Inflammatory macrophage treated with lipopolysaccharide for 1 hour (primary cell): ENCODE measurements at places on chromosomes 13 and 19.
A peak's percentile ranks its signal among the peaks of the same experiment; 100 is the strongest.

- DNase-seq = no peak
Observed at GRCh38 chr13:94339116-94339687, 140.3 kb downstream of the DCT start.

DNA sequence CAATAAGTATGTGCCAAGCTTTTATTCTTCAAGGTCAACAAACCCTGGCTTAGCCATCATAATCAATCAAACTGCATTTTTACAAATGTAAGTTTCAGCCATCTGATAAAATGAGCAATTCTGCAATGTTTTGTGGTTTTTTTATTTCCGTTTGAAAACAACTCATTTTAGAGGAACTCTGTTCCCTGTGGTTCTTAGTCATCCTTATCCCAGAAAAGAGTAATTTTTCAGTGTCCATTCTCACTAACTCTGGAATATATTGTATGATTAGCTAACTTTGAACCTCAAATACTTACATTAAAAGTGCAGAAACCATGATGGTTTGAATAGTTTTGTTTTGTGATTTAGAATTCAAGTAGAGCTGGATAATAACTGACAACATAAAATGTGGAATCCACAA, 87.6 kb downstream of the IRS2 start:
- DNase-seq = peak; percentile 65

- no peak for DNase-seq
Observed at GRCh38 chr13:101555610-101556009, 103.1 kb downstream of the ITGBL1 start.

- DNase-seq = no peak
Observed at GRCh38 chr13:32255724-32256109, 59.4 kb downstream of the ZAR1L start.

DNA sequence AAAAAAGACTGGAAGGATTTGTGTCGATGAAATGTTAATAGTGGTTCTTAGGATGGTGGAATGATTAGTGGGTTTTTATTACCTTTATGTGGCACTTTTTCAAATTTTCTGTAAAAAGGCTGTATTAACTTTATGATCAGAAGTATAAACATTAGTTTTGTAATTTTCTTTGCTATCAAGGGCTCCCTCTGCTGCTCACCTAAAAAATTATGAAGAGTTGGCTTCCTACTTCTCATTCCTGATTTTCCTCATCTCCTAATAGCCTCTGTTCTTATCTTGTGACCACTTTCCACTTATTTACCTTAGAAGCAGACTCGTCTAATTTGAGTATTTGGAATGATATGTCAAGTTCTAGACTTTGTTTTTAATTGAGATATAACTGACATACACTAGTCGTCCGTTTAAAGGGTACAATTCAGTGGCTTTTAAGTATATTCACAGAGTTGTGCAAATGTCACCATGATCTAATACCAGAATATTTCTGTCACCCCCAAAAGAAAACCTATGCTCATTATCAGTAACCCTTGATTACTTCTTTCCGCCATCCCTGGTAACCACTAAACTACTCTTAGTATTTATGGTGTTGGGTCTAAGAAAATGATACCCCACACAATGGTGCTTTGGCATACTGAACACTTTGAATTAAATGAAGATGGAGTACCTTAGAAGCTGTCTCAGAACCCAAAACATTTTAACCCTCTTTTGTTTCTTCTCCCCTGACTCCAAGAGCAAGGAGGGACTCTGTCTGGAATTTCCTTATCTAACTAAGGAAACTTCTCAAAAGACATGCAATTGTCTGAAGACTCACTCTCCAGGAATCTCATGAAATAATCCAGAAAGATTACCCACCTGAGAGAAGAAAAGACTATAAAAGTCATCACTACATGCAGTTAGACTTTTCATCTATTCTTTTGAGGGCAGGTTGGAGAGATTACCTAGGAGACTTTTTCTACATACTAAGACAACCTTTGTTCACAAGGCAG, 311.3 kb downstream of the DLEU7 start:
- peak; percentile 31 for DNase-seq

DNA sequence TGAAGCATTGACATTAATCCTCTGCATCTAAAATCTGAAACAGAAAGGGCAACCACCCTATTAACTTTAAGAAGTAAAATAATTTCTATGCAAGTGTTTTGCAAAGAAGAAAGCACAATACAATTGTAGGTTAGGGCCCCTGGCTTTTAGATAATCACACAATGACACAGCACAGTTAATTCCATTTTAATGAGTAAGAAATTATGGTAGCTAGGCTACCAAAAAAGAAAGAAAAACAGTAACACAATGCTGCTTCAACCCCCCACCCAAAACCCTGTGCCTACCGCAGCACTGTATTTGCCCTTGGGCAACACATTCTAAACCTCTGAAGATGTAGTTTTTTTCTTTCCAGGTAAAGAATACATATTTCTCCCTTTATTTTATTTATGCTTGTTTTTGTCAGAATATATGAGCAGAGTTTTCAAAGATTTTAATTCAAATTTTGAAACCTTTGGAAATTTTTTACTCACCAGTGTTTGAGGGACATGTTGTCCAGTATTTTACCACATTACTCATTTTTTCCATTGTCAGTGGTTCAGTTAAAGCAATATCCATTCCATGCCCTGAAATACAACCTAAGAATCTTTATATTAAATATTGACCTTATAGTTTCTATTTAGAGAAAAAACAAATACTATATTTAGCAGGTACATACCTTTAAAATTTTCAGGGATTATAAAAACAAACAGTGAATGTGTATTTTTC, 21.1 kb downstream of the SOHLH2 start:
- no peak for DNase-seq

DNA sequence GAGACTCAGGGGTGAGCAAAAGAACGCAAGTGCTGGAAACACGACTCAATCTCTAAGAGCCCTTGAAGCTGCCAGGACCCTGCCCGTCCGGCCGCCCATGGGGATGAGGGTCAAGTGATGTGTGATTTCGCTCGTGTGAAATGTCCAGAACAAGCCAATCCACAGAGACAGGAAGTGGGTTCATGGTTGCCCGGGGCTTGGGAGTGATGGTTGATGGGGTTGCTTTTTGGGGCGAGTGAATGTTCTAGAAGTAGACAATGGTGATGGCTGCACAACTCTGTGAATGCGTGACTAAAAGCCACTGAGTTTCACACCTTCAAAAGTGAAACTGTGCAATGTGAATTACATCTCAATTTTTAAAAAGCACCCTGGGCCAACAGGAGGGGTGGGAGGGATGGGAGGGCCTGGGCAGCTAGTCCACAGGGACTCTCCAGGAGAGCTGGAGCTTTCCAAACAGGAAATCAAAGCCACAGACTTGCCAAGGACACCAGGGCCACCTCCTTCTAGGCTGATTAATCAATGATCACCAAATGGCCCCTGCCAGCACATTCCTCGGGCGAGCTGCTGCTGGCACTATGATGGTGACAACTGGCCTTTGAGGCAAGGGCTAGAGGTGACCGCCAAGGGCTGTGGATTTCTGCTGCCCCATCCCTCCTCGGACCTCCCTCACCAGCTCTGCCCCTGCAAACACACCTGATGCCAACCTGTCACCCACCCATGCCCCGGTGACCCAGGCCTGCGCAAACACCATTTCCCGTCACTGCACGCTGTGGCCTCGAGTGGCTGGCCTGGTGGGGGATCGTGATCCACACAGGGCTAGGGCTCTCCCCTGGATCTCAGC, 14.0 kb downstream of the DPP9 start:
- DNase-seq = no peak

DNA sequence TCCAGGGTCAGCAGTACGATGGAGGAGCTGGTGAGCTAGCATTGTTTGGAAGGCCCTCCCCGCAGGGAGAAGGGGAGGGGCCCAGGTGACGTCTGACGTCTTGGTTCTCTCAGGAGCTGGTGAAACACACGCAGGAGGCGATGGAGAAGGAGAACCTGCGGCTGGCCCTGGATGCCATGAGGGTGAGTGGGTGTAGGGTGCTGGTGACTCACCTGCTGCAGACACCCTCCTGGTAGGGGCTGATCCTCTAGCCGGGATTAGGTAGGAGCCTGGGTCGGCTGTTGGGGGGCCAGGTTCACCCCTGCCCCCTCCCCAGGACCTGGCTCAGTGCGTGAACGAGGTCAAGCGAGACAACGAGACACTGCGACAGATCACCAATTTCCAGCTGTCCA, 55.8 kb downstream of the VAV1 start:
- no peak for DNase-seq

- DNase-seq = no peak
Observed at GRCh38 chr13:102310691-102311418, 91.0 kb downstream of the FGF14 start.

DNA sequence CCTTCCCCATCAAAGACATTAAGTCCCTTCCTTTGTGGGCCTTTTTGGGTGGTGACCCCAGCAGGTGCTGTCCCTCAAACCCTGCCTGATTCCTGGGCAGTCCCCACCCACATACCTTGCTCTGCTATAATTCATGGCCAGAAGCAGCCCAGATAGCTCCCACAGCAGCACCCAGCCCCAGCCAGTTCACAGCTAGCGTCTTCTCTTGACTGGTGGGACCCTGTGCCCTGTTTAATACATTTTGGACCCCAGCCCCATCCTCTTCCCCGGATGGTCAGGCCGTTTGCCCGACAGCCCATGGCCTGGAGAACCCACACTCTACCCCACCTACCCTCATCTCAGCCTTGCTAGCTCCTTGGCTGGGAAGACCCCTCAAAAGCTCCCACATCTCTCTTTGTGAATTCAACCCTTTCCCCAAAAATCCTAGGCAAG, 2.1 kb downstream of the CCDC106 start:
- DNase-seq = no peak

GRCh38 chr13:106393776-106394175, 141.7 kb downstream of the EFNB2 start:
- no peak for DNase-seq
